ENCODE measurements at places on chromosomes 7 and 10.

- no peak for DNase-seq
Measured at GRCh38 chr10:27529010-27529783, 25.1 kb downstream of the RAB18 start.

DNA sequence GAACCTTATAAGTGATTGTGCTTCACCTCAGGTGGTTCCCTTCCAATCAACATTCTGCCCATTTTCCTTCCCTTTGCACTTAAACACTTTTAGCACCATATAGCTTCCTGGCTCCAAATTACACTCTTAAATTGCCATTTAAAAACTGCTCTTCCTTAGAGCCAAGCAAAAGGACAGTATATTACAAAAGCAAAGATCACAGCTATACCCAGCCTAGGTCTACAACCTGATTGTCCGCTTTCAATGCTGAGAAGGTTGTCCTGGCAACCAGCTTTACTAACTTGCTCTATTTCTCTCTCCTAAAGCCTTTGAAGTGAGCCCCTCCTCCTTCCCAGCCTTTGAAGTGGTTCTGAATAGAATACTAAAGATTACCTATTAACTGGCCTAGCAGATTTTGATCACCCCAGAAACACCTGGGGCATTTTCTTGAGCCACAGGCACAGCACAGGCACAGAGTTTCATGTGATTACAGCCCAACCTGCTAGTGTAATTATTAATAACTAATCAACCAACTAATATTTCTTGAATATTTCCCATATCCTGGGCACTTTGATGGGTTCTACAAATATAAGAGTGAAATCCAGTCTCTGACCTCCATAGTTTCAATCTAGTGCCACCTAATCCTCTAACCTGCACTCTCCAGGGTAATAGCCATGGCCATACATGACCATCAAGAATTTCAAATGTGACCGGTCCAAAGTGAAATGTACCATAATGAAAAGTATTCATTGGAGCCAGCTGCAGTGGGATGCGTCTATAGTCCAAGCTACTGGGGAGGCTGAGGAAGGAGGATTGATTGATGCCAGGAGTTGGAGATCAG, 63.6 kb upstream of the TRIM24 start:
- no peak for DNase-seq

DNA sequence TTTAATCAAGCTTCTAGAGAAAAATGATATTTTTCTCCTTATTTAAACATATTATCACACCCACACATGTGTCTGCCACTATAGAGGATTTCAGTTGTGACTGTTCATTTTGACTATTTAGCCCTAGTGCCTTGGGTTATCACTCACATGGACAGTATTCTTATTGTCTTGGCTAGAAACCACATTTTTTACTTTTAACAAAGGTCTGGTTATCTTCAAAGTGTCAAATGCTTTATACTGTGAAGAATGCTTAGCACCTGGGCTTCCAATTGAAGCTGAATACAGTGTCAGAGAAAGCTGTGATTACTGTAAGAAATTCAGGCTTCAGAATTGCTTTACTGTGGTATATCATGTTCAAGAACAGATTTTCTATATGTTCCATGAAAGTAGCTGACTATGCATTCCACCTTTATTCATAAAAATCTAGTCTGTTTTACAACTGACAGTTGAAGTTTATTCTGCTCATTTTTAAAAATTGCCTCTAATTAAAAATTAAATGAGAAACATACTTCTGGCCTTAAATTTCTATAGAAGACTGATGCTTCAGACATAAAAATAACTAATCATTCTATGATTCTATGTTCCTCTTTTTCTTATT, 278.6 kb downstream of the SEMA3D start:
- DNase-seq: no peak

- DNase-seq: no peak
Measured at GRCh38 chr10:61029411-61029810, 85.4 kb upstream of the RHOBTB1 start.

DNA sequence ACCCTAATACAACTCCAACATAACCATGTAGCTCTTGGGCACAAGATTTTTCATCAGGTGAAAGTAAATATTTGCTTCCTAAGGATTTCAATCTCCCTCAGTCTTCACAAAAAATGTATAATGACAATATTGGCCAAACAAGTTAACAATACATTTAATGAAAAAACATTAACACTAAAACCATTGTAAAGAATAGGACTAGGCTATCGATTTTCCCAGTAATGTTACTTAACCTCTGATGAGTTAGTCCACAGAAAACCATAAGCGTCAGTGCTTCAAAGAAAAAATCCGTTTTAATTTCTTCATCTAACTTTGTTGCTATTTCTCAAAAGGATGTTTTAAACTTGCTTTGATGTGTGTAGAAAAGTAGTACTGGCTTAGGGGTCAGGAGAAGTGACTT, 1.2 kb downstream of the ZNF33B start:
- DNase-seq: no peak

DNA sequence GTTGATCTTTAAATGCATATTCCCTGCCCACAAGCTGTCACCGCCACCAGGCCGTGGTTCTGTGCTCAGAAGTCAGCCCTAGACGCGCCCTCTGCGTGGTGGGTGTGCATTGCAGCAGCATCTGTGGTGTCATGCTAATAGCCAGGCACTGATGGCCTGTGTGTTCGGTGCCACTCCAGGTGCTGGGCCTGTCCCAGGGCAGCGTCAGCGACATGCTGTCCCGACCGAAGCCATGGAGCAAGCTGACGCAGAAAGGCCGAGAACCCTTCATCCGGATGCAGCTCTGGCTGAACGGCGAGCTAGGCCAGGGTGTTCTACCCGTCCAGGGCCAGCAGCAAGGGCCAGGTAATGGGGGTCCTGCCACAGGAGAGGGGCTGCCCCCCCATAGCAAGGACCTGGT, 82.5 kb upstream of the SH2B2 start:
- DNase-seq: no peak

- DNase-seq: no peak
Measured at GRCh38 chr7:56099653-56100052, 6.6 kb downstream of the CHCHD2 start.

- DNase-seq: no peak
Measured at GRCh38 chr10:131085091-131085860, 226.2 kb downstream of the TCERG1L start.

DNA sequence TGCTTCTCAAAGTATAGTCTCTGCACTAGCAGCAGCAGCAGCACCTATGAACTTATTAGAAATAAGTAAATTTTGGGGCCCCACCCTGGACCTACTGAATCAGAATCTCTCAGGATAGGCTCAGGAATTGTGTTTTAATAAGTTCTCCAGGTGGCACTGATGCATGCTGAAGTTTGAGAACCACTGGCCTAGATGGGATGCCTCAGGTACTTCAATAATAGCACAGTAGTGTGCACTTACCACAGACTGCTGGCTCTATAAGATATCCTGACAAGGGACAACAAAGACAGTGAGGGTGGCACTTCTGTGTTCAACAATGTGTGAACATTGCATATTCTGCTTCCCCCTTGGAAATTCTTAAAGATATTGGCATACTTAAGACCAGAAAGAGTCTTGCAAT, 64.7 kb upstream of the HABP2 start:
- DNase-seq: no peak

- DNase-seq: no peak
Measured at GRCh38 chr10:57694956-57695608, 572.6 kb downstream of the IPMK start.

DNA sequence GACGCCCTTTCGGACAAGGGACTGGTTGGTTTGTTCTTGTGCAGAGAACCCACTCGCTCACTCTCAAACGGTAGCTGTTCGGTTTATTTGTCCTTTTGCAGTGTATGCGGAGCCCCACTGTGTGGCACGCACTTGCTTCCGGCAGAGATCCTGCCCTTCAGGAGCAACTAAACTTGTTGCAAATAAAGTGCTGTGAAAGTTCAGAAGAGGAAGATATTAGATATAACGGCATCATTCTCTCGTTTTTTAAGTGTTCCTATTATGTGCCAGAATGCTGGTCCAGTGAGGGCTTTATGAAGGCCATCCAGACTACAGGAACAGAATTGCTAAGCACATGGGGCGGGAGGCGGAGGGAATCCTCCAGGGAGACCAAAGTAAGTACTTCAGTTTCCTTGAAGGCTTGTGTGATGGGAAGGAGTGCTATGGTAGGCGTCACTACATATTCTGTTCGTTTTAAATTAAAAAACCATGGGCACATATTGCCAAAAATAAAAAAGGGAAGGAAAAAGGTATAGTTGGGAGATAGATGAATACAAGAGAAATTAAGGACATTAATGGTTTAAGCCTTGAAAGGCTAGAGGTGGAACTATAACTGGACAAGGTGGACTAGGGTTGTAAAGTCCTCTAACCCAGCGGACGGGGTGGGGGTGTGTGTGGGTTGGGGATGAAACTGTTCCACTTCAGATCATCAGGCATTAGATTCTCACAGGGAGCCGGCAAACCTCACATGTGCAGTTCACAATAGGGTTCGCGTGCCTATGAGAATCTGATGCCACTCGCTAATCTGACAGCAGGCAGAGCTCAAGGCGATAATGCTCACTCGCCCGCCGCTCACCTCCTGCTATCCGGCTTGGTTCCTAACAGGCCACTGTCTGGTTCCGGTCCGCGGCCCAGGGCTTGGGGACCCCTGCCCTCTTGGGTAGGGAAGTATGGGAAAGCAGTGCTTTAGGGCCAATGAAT, 704 bp upstream of the ERLIN1 start:
- peak; percentile 44 for DNase-seq

GRCh38 chr10:14243221-14243620, 87.5 kb downstream of the FRMD4A start:
- no peak for DNase-seq

DNA sequence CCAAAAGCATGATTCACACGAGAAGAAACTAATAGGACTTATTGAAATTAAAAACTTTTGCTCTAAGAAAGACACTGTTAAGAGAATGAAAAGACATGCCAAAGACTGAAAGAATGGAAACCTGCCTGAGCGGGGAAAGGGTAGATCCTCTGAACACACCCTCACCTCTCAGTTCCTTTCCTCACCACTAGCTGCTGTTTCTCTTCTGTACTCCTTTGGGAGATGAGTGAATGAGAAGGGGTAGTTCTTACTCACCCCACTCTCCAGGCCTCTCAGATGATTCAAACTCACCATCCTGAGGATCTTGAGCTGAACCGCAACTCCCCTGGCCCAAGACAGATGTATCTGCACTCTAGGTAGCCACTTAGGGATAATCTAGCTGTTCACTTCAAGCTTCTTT, 41.9 kb downstream of the IQUB start:
- DNase-seq: peak; percentile 30

GRCh38 chr10:32377458-32378259, 30.7 kb upstream of the EPC1 start:
- DNase-seq: peak; percentile 39

DNA sequence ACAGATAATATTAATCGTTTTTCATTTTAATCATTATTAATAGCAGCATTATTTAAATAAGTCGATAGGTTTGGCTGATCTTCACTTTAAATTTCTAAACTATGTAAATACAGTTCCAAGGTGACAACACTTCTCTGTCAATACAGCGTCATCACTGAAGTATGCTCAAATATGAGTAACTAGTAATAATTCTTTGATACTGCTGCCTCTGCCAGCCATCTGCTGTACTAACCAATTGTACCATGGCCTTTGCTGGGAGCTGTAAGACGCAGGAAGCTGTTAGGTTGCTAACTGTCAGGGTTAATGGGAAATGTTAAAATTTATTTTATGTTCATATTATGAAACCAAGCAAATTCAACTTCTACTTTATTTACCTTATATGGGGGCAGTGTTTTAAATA, 1650.5 kb upstream of the LRRTM3 start:
- DNase-seq: no peak

GRCh38 chr10:47412869-47413268, 28.8 kb upstream of the ZNF488 start:
- no peak for DNase-seq
